ENCODE measurements at places on chromosomes 4 and X.

DNA sequence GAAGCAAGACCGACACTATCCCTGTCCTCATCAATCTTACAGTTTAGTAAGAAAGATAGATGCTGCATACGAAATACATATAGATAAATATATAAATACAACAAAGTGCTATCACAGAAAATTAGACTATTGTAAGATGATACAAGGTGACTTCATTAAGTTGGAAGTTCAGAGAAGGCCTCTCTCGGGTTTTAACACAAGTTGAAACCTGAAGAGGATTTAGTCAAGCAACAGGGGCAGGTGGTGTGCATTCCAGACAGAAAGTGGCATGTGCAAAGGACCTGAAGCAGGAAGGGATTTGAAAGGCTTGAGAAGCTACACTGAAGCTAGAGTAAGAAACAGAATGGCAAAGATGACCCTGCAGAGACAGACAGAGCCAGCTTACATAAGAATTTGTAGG, 36.5 kb downstream of the USP46 start:
- no peak for DNase-seq

- DNase-seq = no peak
Measured at GRCh38 chrX:42978655-42979379, 200.9 kb upstream of the PPP1R2C start.

- no peak for DNase-seq
Measured at GRCh38 chr4:7043284-7044136, at the start of gene TADA2B. TADA2B (plus strand) TSS chr4:7043372; CDS start chr4:7043580, 208 bp downstream.

DNA sequence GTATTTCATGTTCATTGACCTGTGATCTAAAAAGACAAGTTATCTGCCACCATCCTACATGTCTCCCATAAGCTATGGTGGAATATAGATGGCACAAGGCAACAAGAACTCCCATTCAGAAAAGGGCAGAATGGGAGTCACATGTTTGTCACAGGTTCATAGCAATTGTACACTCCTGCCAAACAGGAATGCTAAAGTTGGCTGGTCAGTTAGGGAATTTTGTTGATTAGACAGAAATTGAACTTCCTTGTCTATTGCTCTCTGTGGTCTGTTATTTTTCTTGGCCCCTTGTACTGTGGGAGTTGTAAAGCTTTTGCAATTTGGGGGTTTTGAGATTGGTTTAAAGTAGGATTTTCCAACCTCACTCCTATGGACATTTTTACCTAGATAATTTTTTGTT, 101.7 kb upstream of the SOD3 start:
- DNase-seq = no peak

GRCh38 chr4:168654104-168654847, 157.4 kb downstream of the PALLD start:
- no peak for DNase-seq

GRCh38 chr4:182179751-182180150, 63.5 kb upstream of the TENM3 start:
- no peak for DNase-seq

DNA sequence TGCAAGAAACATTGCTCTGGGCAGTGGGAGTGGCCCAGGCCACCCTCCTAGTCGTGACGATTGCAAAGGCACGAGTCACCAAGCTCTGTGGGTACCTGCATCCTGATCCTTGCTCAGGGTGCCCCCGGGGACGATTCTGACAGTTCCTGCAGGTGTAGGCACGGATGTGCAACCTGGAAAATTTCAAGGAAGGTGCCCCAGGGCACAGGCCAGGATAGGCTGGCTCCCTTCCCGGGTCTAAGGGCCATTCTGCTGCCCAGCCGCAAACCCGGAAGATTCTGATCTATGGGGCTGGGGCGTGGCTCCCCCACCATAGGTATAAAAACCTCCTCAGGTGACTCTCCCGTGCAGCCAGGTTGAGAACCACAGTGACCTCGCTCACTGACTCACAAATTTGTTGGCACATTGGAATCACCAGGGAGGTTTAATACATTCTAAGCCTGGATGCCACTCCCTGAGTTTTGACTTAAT, 228.5 kb downstream of the PTTG2 start:
- no peak for DNase-seq

DNA sequence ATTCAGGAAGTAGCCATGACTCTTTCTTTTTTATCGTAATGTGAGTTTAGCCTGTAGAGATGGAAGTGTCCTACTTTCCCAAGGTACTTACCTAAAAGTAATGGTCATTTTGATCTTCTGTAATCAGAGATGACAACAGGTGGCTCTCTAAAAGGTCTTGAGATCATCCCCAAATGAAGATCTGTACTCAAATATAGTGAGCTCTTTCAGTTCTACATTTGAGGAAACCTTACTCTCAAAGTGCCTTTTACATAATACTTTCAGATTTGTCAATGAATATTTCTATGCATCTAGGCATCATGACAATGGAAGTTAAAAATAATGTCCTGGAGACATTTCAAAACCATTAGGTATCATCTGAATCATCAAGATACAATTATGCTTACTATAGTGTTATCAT, 17.2 kb upstream of the MND1 start:
- no peak for DNase-seq

GRCh38 chrX:24607616-24608015, 39.5 kb downstream of the PCYT1B start:
- DNase-seq = no peak

- no peak for DNase-seq
Measured at GRCh38 chrX:45794323-45794994, 593.8 kb upstream of the DIPK2B start.

DNA sequence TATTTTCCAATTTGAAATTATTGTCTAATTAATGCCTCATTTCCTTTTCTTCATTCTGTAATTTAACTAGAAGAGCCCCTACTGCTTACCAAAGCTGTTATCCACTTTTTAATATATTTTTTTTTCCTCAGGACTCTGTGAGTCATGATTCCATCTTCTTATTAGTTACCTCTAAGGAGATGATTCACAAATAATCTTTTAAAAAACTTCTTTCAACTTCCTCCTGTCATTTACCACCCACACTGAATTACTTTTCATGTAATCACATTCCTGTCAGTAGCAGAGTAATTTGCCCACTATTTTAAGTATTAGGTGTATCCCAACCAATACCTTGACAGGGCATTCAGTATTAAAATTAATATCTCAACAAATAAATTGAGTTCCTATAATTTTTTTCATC, 470.9 kb upstream of the ADGRL3 start:
- DNase-seq = peak; percentile 58

DNA sequence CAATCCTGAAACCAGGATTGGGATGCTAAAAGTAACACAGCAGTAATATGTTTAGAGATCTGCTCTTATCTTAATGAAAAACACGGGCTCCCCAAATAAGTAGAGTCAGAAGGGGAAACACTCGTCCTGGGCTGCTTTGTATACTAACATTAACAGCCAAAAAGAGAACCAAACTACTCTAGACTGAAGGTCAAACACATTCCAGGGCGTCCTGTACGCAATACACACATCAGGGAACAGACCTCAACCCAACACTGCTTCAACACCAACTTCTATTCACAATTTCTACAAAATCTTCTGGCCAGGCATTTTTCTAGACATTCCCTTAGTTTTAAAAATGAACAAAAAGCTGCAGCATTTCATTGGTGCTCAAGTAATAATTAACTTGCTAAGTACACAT, 21.4 kb downstream of the FAT1 start:
- no peak for DNase-seq

GRCh38 chr4:73575660-73576059, 44.6 kb downstream of the RASSF6 start:
- no peak for DNase-seq

DNA sequence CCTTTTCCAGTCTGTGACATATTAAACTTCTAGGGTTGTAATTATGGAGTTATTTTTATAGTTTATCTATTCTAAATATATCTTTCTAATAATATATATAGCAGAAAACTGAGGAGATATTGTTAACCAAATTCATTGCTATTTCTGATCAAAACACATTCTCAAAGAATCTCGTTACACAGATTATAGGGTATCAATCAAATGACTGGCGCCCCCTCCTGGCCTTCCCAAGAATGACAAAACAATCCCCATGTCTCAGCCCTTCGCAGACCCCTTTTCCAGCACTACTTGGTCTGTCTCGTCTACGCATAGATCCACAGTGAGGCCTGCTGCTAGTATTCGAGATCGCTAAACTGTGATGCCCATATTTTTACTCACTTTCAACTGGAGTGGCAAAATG, 209.3 kb downstream of the GPC3 start:
- no peak for DNase-seq

DNA sequence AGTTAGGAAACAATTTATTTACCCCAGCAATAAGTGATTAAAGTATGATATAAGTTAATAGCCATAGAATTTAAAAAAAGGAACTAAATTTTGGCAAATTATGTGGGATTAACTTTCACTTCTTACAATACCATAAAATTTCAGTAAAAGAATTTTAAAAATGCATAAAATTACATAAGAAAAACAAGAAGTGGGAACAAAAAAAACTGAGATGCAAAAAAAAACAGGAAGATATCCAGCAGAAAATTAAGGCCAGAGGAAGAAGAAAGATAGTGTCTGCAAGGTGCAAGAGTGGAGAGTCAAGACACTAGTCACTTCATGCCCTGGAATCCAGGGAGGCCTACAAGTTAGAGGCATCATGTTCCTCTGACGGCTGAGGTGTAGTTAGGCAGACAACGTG, 184.2 kb downstream of the GASK1B start:
- no peak for DNase-seq

DNA sequence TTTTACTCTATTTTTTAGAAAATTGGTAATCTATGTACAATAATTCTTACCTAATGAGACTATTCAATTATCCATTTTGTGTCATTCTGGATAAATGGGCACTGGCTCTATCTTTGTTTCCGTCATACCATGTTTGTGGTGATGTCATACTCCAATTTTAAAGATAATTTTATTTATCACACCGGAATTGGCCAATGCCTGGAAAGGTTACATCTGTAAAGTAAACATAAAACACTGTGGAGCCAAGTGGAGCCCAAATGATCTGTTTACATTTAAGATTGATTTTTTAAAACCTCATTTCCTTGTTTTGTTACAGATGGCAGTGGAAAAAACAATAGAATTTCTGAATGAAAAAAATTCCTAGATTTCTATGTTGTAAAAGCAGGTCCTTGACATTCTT, 120.2 kb upstream of the GPRIN3 start:
- DNase-seq = no peak

GRCh38 chrX:14274691-14275090, 245.0 kb upstream of the GEMIN8 start:
- DNase-seq = peak; percentile 3

DNA sequence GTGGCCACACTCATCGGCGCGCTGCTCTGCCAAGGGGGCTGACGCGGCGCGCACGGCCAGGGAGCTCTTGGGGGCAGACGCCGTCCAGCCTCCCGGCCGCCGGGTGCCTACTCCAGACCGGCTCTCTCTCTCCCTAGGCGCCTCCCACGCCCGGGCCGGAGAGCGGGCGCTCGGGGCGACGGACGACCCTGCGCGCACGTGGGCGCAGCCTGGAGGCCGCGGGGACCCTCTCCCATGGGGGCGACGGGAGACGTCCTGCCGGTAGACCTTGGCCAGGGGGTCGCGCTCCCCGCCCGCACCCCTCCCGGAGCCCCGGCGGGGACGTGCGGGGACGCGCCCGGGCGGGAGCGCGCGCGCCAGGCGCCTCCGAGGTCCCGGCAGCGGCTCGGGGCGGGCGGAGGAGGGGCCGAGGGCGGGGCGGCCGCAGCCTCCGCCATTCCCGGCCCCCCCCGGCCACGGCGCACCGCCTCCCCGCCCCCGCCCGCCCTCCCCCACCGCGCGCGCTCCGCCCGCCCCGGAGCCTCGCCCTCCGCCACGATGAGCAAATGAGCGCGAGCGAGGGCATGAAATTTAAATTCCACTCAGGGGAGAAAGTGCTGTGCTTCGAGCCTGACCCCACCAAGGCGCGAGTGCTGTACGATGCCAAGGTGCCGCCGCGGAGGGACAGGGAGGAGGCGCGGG, at the start of gene MSL3:
Gene MSL3, plus strand, starts transcription at position 519 of the 681 bp plus-strand sequence. Its CDS starts 27 bp downstream, at position 546.
- DNase-seq = peak; percentile 74

- peak; percentile 33 for DNase-seq
Measured at GRCh38 chrX:38664285-38664684, 102.9 kb downstream of the TSPAN7 start.

- no peak for DNase-seq
Measured at GRCh38 chr4:154254999-154255398, 236.6 kb downstream of the DCHS2 start.

GRCh38 chr4:87128006-87128705, 92.3 kb downstream of the KLHL8 start:
- DNase-seq = no peak

- DNase-seq = no peak
Measured at GRCh38 chr4:127007305-127007704, 625.5 kb upstream of the INTU start.

DNA sequence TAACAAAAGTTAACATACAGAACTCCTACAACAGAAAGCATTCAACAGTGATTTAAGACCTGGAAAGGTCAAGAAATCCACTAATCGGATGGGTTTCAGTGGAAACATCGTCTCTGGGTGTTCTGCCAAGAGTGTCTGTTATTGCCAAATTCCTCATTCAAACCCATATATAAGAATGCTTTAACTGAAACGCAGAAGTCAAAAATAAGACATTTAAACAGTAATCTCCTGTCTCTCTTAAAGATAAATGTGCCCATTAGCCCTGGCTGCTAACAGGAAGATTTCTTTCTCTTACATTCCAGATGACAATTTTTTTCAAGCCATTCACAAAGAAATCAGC, 31.5 kb downstream of the DCTD start:
- DNase-seq = no peak

GRCh38 chr4:40276546-40276945, 58.6 kb upstream of the CHRNA9 start:
- no peak for DNase-seq

DNA sequence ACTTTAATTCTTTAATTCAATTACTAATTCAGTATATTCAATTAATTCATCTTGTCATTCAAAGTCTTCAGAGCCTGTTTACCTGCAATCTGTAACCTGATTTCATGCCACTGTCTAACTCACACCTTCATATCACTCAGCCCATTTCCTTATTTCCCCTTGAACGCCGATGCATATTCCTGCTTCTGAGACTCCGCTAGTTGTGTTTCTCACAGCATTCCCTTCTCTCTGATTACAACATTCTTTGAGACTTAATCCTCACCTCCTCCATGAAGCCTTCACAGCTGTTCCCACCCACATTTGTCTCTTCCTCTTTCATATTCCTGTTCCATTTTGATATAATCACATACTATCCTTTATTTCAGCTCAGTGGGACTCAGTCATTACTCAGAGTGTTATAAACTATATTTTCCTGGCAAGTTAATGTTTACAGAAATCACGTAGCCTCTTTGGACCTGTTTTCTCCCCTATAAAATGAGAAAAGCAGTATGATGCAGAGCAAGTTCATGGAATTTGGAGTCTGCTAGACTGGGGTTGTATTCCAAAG, 69.0 kb downstream of the MAP9 start:
- DNase-seq = no peak

- DNase-seq = no peak
Measured at GRCh38 chr4:100738196-100739165, 220.7 kb upstream of the EMCN start.
